ENCODE measurements at places on chromosomes 13 and 19. TPM values are rescaled to one million over a fixed set of nuclear protein-coding genes. Genes with fewer than 3 reads are reported as not detected.

DNA sequence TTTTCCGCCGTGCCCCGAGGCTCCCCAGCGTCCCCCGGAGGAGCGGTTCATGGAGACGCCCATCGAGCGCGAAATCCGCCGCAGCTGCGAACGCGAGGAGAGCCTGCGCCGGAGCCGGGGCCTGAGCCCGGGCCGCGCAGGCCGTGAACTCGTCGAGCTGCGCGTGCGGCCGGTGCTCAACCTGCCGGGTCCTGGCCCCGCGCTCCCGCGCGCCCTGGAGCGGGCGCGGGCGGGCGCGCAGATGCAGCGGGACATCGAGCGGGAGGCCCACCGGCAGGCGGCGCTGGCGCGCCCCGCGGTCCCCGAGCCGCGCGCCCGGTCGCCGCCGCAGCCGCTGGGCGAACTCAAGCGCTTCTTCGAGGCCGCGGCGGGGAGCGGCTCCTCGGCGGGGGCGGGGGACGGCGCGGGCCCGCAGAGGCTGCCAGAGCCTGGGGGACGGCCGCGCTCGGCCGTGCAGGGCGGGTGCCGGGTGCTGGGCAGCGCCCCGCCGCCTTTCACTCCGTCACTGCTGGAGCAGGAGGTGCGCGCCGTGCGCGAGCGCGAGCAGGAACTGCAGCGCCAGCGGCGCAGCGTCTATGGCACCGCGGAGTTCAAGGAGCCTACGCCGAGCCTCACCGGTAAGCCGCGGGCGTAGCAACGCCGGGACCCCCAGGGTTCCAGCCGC is 807 bp downstream of the MISP3 start:
- DNase-seq, result no peak

DNA sequence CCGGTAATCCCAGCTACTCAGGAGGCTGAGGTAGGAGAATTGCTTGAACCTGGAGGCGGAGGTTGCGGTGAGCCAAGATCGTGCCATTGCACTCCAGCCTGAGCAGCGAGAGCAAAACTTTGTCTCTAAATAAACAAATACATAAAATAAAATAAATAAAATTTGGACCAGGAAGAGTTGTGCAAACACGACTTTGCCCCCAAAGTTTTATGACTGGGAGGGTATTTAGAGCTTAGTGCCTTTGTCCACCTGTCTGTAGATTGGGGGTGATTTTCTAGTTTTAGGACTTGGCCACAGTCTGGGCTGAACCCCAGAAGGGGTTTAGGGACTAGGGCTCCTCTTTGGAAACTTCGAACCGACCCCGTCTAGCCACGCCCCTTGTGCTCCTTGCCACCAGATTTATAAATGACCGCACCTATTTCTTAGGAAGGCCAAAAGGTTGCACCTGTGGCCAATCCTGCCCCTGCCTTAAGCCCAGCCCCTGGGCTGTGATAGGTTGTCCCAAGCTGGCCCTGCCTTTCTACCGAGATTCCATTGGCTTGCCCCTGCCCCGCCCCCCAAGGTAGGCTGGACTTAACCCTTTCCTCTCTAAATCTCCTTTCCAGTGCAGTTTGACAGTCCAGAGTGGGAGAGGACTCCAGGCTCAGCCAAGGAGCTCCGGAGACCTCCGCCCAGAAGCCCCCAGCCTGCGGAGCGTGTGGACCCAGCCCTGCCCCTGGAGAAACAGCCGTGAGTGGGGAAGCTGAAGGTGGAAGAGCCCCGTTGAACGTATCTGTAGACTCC is 5.3 kb downstream of the SHD start:
- DNase-seq, result no peak

DNA sequence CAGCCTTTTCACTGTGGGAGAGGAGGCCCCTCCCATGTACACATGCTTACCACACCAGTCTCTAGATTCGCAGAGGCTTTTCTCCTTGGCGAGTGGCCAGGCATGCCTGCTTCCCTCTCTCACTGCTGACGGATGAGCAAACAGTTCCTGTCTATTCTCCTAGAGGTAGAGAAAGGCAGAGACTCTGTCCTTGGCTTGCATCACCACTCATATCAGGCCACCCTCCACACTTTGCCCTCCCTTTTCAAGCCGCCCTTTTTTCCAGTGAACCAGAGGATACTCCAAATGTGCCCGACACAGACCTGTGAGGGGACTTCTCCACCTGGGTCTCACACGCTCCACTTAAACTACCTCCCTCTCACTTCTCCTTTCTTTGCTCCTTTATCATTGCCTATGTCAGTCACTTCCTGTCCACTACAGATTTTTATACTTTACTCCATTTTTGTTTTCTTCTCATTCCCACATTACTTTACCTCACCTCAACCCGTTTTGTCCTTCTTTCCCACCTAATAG is 284.6 kb downstream of the DNAJC15 start:
- no peak for DNase-seq

- DNase-seq, result no peak
Observed at GRCh38 chr19:46925548-46925950, 64.8 kb downstream of the ARHGAP35 start.

DNA sequence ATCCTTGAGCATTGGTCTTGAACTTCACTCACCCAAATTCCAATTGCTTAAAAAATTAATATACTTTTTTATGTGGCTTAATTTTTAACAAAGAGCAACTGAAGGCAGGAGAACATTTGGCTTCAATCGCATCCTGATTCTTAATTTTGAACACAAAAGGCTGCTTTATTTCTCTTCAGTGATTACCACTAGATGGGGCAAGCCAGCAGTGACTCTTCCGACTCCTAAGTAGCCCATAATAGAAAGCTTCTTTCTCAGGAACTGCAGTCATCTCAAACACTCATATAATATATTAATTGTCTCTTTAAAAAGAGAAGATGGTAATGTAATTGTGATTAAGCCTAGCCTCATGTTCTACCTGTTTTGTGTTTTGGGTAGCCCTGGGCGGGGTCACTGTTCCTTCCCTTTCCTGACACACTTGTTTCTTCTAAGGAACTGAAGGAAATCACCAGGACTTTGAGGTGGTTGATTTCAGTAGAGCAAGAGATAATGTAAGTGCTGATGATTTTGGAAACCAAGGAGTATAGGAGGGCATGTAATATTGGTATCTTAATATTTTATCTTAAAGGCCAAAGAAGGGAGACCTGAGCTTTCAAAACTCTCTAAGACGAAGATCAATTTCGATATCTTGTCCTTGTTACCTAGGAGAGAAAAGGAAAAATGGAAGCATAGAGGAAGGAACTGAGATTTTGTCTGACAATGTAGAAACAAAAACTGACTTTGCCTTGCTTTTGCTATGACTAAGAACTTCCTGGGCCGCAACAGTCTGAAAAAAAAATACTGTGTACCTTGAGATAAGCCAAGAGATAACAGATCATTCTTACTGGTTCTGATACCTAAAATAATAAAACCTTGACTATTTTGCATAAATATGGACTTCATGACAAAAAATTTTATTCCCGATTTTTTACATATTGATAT is 73.1 kb downstream of the TNFSF13B start:
- peak; percentile 4 for DNase-seq

- no peak for DNase-seq
Observed at GRCh38 chr13:79090552-79091124, 315.4 kb downstream of the RBM26 start.

GRCh38 chr13:112751617-112752016 is 61.8 kb downstream of the ATP11A start:
- DNase-seq, result no peak

- no peak for DNase-seq
Observed at GRCh38 chr13:90256746-90257145, 1090.7 kb upstream of the MIR17HG start.

DNA sequence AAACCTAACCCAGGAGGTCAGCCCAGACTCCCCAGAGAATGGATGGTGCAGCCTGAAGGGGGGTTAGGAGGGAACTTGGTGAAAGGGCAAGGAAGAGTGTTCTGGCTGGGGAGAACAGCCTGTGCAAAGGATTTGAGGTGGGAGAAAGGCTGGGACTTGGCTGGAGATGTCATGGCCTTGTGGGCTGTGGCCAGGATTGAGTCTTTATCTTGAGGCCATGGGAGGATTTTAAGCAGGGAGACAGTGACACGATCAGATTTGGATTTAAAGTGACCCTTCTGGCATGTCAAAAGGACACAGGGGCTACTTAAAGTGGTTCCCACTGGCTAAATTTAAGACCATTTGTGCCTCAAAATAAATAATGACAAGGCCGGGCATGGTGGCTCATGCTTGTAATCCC is 29.7 kb downstream of the MAP4K1 start:
- DNase-seq, result no peak

DNA sequence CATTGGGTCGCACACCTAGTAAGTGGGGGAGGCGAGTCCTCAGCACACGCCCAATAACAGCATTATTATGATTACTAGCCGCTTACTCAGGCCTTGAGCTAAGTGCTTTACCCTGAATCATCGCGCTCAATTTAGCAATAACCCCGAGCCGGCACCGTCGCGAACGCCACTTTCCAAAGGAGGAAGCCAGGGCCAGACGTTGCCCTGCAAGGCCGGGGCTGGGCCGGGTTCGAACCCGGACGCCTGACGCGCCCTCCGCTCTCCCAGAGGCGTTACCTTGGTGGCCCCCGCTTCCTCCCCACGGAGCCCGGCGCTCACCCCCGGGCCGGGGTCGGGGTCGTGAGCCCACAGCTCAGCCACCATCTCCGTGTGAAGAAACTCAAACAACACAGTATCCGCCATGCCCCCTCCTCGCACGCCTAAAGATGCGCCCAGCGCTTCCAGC is at the start of gene TRAPPC6A:
TRAPPC6A (minus strand) TSS at position 421 of the 445 bp plus-strand sequence; CDS start at position 402, 19 bp downstream.
- no peak for DNase-seq

DNA sequence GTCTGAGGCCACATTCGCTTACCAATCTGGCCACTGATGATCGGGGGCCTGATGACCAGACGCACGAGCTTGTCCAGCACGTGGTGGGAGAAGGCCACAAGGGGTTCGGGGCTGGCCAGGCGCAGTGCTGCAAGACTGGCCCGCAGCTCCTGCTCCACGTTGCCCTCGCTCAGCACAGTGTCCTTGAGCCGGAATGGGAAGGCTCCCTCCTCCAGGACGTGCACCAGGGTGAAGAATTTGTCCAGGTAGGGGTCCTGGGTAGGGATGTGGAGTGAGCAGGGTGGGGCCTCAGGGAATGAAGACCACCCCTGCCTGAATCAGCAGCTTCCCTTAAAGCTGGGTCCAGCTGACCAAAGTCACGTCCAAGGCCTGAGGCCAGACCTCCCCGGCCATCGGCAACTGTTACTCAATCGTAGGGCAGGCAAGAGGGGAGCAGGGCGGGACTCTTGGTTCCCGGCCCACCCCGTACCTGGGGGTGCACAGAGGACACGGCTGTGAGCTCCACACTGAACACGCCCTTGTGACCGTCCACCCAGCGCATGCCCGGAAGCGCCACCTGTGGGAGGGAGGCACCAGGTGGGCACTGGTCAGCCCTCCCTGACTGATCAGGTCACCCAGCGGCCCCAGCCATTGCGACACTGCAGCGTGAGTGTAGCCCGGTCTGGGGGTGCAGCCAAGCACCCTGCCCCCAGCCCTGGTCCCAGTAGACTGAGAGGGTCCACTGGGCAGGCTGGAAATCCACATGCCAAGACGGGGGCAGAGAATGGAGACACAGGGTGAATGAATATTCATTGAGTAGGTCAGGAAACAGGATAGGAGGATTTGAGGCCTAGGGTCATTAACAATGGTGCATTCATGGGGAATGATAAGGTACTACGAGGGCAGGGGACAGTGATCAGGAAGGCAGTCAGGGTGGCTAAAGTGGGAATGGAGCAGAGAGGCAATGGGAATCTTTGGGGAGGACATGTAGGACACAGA is 2.8 kb upstream of the ANGPTL8 start:
- DNase-seq, result no peak

DNA sequence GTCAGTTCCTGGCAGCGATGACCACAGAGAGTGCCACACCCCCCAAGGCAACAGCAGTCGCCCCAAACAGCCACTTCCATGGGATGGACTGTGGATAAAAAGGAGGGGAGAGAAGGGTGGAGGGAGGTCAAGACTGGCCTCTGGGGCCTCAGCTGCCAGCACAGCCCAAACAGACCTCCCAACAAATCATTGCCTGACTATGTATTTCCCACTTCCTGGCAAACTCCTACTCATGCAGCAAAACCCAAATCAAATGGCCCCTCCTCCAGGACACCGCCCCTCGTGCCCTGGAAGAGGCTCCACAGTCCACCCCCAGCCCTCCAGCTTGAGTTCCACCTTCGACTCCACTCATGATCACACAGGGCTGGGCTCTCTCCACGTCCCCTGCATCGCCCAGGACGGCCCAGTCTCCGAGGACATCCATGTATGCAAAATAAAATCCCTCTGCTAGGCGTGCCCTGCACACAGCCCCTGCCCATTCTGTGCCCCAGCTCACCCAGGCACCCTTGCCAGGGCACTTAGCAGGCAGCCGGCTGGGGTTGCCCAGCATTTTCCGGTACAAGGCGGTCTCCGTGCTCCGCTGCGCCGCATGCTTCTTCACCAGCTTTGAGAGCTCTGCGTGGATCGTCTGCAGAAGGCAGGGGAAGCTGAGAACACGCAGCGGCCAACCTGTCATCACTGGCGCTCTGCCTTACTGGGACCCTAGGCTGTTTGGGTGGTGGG is 10.5 kb upstream of the ELL start:
- DNase-seq, result no peak

GRCh38 chr19:27705896-27706295 is 1507.1 kb downstream of the UQCRFS1 start:
- DNase-seq, result no peak

DNA sequence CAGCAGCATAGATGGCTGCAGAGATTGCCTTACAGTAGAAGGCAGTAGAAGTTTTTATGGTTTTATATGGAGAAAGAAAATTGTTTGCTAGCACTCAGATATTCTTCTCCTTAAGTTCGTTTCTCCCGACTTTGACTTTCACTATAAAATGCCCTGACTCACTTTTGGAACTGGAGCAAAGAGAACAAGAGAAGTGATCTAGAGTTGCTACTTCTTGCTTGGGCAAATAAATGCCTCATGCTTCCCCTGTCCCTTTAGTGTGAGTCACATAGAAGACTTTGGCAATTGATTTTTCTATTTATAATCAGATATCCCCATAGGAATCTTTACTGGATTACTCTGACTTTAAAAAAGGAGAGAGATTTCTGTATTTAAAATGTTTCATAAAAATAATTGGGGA is 46.9 kb downstream of the ITGBL1 start:
- no peak for DNase-seq

The FUT1 gene
- total RNA-seq, result 0.13 TPM
